ENCODE measurements at places on chromosomes 7 and 10. TPM values are rescaled to one million over a fixed set of nuclear protein-coding genes. Genes with fewer than 3 reads are reported as not detected.

DNA sequence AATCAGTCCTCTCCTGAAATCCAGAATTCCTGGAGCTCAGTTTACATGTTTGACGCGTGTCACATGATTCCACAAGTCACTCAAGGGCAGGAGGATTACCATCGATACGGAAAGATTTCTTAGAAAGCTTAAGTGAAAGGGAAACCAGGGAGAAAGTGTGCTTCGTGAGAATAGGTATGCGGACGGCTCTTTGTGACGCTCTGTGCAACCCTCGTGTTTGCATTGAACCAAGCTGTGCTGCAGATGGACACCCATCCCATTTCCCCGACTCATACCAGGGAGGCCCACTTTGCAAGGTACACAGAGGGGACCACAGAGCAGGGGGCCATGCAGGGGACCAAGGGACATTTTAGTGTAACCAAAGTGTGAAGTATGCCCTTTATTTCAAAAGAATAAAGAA lies 43.2 kb downstream of the IKZF1 start:
- H3K36me3 ChIP-seq, result no peaks in the 10 kb centered on the region
- H3K27ac ChIP-seq, result no peak overlapping the region
- no peak for DNase-seq
- no peaks in the 10 kb centered on the region for H3K27me3 ChIP-seq
- H3K4me3 ChIP-seq, result no peak overlapping the region

GRCh38 chr7:74084722-74085578 lies 1.3 kb downstream of the LIMK1 start:
- peaks cover 4% of the 10 kb centered on the region for H3K4me1 ChIP-seq
- no peaks in the 10 kb centered on the region for H3K27me3 ChIP-seq
- DNase-seq, result no peak
- peaks cover 3% of the 10 kb centered on the region for H3K36me3 ChIP-seq
- peak overlapping the region; percentile 11 for H3K4me3 ChIP-seq

DNA sequence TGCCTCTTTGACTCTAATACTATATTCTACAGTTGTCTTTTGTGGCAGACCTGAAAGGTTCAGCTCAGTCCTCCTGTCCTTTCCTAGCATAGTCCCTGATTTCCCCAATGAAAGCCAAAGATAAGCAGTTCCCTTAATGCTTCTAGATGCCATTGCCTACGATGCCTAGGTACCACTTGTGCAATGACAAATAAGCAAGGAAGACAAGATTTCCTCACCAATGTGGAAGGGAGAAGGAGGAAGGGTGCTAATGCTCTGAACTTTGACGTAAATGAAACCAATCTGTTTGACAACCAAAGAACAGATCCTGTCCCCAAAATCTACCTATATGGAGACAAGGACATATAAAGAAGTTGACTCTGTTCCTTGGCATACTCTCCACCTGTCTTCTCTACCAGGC lies 393.3 kb downstream of the KCNMA1 start:
- no peaks in the 10 kb centered on the region for H3K36me3 ChIP-seq
- DNase-seq, result no peak
- peaks cover 18% of the 10 kb centered on the region for H3K4me1 ChIP-seq
- H3K27ac ChIP-seq, result no peak overlapping the region
- no peak overlapping the region for H3K4me3 ChIP-seq
- H3K27me3 ChIP-seq, result no peaks in the 10 kb centered on the region

DNA sequence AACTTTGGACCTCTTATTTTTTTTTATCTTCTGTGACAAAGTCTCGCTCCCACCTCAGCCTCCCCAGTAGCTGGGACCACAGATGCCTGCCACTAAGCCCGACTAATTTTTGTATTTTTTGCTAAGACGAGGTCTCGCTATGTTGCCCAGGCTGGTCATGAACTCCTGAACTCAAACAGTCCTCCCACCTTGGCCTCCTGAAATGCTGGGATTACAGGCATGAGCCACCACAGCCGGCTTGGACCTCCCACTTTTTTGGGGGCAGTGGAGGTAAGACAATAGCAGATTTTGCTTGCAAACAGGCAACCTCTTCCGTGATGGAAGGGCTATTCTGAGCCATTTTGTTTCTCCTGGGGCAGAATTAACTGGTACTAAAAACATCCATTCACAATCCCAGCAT lies 1.2 kb upstream of the TRRAP start:
- H3K4me1 ChIP-seq, result peaks cover 5% of the 10 kb centered on the region
- H3K27ac ChIP-seq, result no peak overlapping the region
- H3K4me3 ChIP-seq, result no peak overlapping the region
- DNase-seq, result no peak
- H3K36me3 ChIP-seq, result peaks cover 2% of the 10 kb centered on the region

- no peaks in the 10 kb centered on the region for H3K27me3 ChIP-seq
- DNase-seq, result peak; percentile 83
- no peak overlapping the region for H3K4me3 ChIP-seq
- peaks cover 26% of the 10 kb centered on the region for H3K4me1 ChIP-seq
Observed at GRCh38 chr10:3099291-3100092, 32.1 kb downstream of the PFKP start.

Gene SEPTIN7
- 181 TPM for total RNA-seq

DNA sequence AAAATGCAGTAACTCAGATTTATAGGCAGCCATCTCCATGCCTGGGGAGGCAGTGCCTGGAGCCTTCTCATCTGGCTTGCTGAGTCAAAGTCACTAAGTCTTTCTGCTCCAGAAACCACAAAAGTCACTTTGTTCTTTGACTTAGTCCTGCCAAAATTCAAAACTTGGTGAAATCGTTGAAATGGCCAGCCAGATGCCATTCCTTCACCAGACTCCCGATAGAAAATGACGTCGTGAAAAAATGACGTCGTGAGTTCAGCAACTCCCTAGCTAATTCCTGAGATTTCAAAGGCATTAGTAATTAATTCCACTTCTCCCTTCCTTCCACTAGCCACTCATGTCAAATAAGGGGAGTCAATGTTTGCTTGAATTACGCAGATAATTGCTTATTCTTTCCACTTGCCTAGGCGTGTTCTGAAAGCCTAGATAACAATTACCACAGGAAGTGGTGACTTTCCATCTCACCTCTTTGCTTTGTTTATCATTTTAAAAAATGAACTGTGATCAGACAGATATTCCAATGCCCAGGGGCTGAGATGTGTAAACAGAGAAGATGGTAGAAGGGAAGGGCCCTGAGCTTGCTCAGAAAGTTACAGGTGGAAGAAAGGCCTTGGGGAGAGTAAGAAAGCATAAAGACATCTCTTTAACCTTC lies 48.5 kb upstream of the OSBPL3 start:
- no peaks in the 10 kb centered on the region for H3K27me3 ChIP-seq
- H3K36me3 ChIP-seq, result no peaks in the 10 kb centered on the region
- peaks cover 17% of the 10 kb centered on the region for H3K4me1 ChIP-seq
- peak; percentile 97 for DNase-seq
- peak overlapping the region; percentile 88 for H3K27ac ChIP-seq

- H3K27ac ChIP-seq, result no peak overlapping the region
- H3K27me3 ChIP-seq, result peaks cover 45% of the 10 kb centered on the region
- DNase-seq, result peak; percentile 41
- no peaks in the 10 kb centered on the region for H3K4me1 ChIP-seq
Observed at GRCh38 chr10:101287997-101288635, 58.9 kb upstream of the LBX1 start.

DNA sequence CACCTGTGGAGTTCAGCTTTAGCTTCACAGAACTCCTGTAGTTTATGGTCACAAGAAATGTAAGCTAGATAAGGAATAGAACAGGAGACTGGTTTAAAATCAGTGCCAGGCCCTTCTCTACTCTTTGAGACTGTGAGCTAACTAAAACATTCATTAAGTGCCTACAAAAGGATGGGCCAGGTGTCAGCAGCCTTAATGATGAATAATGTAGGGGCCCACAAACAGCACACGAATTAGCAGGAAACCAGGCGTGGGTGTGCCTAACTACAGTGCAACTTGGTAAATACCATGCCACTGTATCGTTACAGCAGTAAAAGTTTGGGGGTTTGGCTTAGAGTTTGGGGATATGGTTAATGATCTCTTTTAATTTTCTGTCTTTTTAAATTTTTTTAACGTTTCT lies 6.1 kb upstream of the ABLIM1 start:
- H3K4me1 ChIP-seq, result no peaks in the 10 kb centered on the region
- H3K27me3 ChIP-seq, result peaks cover 10% of the 10 kb centered on the region
- H3K36me3 ChIP-seq, result no peaks in the 10 kb centered on the region
- DNase-seq, result no peak
- no peak overlapping the region for H3K4me3 ChIP-seq

DNA sequence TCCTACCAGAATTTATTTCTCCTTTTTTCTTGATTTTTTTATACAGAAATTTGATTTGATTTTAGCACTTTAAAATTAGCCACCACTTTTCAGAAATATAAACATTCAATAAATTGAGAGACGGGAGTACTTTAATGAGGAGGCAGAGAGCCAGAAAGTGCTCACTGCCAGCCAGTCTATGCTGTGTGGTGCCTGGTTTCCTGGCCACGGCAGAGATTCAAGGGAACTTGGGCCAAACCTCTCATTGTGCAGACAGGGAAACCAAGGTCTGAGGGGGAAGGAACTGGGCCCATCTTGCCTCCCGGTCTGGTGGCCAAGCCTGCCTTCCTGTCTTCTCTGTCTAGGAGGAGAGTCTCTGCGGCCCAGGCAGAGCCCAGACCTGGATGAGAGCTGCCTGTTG lies 25.9 kb downstream of the ADAMTS14 start:
- no peak overlapping the region for H3K27ac ChIP-seq
- DNase-seq, result no peak
- no peaks in the 10 kb centered on the region for H3K27me3 ChIP-seq
- peaks cover 18% of the 10 kb centered on the region for H3K4me1 ChIP-seq

Gene MACC1
- total RNA-seq, result 0.26 TPM

Gene CABCOCO1
- 0.26 TPM for total RNA-seq

Gene MKI67
- total RNA-seq, result 0.26 TPM

Gene COL28A1
- total RNA-seq, result under 0.01 TPM

DNA sequence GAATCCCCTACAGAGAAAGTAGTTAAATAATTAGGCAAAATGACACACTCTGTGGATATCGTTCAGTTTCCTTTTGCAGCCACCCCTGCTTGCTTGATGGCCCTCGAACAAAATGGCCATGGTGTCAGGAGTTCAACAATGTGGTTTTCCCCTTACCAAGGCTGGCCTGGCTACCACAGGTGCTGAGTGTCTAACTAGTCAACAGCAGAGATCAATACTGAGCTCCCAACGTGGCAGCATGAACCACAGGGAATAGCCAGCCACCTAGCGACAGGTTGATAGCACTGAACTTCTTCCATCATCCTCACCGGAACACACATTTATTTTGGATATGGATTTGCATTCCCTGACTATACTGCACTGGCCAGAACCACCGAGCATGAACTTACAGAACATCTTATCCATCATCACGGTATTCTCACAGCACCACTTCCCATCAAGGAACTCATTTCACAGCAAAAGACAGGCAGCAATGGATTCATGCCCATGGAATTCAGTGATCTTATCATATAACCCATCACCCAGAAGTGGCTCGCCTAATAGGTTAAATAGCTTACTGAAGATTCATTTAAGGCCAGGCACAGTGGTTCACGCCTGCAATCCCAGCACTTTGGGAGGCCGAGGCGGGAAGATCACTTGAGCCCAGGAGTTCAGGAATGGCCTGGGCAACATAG lies 6.3 kb downstream of the C10orf67 start:
- no peaks in the 10 kb centered on the region for H3K27me3 ChIP-seq
- H3K4me3 ChIP-seq, result no peak overlapping the region
- H3K4me1 ChIP-seq, result no peaks in the 10 kb centered on the region
- H3K27ac ChIP-seq, result no peak overlapping the region
- H3K36me3 ChIP-seq, result no peaks in the 10 kb centered on the region

Gene GCK
- total RNA-seq, result 1.7 TPM

- H3K27ac ChIP-seq, result no peak overlapping the region
- no peaks in the 10 kb centered on the region for H3K4me1 ChIP-seq
- H3K36me3 ChIP-seq, result no peaks in the 10 kb centered on the region
- no peak for DNase-seq
- no peak overlapping the region for H3K4me3 ChIP-seq
Observed at GRCh38 chr10:89985446-89985845, 284.1 kb downstream of the KIF20B start.

Gene SPDYE6
- total RNA-seq, result not detected

DNA sequence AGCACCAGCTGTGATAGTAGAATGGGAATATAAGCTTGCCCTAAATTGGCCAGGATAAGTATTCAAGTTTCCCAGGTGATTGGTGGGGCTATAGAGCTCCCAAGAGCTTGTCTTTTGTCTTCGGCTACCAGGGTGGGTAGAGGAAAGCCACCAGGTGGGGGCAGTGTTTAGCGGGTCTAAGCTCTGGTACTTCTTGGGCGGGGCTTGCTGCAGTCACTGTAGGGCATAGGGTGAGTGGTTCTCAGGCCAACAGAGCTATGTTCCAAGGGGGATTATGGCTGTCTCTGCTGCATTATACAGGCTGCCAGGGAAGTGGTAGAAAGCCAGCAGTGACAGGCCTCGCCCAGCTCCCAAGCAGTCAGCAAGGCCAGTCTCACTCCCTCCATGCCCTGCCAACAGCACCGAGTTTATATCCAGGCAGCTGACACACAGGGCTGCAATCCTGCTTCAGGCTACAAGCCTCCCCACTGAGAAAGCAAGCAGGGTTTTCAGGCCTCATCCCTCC lies 110.7 kb downstream of the ZNF467 start:
- no peak overlapping the region for H3K4me3 ChIP-seq
- no peaks in the 10 kb centered on the region for H3K36me3 ChIP-seq
- peak; percentile 55 for DNase-seq
- no peak overlapping the region for H3K27ac ChIP-seq

DNA sequence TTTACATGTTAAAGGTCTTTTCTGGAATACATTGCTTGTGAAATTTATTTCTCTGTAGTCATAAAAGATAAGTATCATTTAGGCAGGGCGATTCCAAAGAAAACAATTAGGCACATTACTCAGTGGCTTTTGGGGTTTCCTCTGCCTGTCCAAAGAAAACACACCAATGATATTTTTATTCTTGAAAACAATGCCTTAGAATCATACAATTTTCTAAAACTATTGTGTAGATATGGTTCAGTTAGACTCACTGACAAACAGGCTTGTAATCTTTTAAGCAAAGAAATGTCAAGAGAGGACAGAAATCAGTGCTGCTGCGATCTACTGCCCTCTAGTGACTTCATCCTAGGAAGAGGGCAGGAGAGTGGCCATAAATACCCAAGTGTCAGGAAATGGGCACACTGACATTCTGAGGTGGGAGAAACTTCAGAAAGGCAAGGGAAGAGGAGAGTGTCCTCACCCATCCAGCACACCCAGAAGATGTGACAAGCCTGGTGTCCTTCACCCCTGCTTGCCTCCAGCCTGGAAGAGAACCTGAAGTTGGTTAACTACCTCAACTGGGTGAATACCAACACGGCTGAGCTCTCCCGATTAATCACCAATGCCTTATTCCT lies 120.5 kb downstream of the GALNT11 start:
- H3K36me3 ChIP-seq, result peaks cover 14% of the 10 kb centered on the region
- H3K27me3 ChIP-seq, result no peaks in the 10 kb centered on the region
- H3K4me3 ChIP-seq, result no peak overlapping the region
- no peak overlapping the region for H3K27ac ChIP-seq
- peak; percentile 64 for DNase-seq

Gene PRKCQ
- 0.26 TPM for total RNA-seq

Measured in fibroblast of lung (primary cell).